ENCODE measurements at places on chromosomes 16 and 17. TPM values are rescaled to one million over a fixed set of nuclear protein-coding genes. Genes with fewer than 3 reads are reported as not detected.

Gene MMP28
- 14.5 TPM for total RNA-seq

Gene CFAP52
- total RNA-seq = not detected

Gene TNFRSF12A
- 11.7 TPM for total RNA-seq

Gene STX1B
- 0.80 TPM for total RNA-seq

Gene KCNH4
- not detected for total RNA-seq

Gene CES3
- total RNA-seq = 1.1 TPM

Gene TEKT1
- not detected for total RNA-seq

Gene HSF4
- total RNA-seq = 10.9 TPM

Gene SCARF1
- 2.3 TPM for total RNA-seq

Gene HSD11B2
- 6.6 TPM for total RNA-seq

Gene MMP15
- 4.6 TPM for total RNA-seq

Gene CCL16
- not detected for total RNA-seq

Gene C16orf54
- 0.36 TPM for total RNA-seq

Gene HOXB1
- total RNA-seq = 0.24 TPM

Gene EMP2
- total RNA-seq = 208 TPM

Gene MEFV
- total RNA-seq = 0.52 TPM

Gene KRTAP1-1
- not detected for total RNA-seq

Gene HAGH
- 16.9 TPM for total RNA-seq

Gene PLEKHH3
- total RNA-seq = 49.6 TPM

Gene DRC3
- total RNA-seq = 0.56 TPM

Gene ZNF213
- total RNA-seq = 9.7 TPM

Gene CCL4
- total RNA-seq = not detected

Gene RTN4RL1
- total RNA-seq = 1.2 TPM

Gene MMD
- total RNA-seq = 2.1 TPM

Gene GP1BA
- not detected for total RNA-seq

Gene TBC1D16
- total RNA-seq = 8.9 TPM

Gene CACNG3
- not detected for total RNA-seq

Gene C17orf67
- total RNA-seq = 0.52 TPM

Gene CTF1
- total RNA-seq = 2.3 TPM

Gene KRTAP4-5
- not detected for total RNA-seq

Gene DPEP1
- total RNA-seq = not detected

Gene SLC5A10
- total RNA-seq = 0.64 TPM

Gene NAGS
- 2.4 TPM for total RNA-seq

Gene TSPAN10
- 2.2 TPM for total RNA-seq

Gene NUPR1
- total RNA-seq = 64.4 TPM

Gene CCL7
- total RNA-seq = not detected

Gene ABCA8
- 0.72 TPM for total RNA-seq

Gene CDRT15L2
- not detected for total RNA-seq

Gene PALB2
- total RNA-seq = 11.3 TPM

Gene PRR35
- total RNA-seq = not detected
